PC-3 (cell line): ENCODE measurements at places on chromosomes 16 and 17. TPM values are rescaled to one million over a fixed set of nuclear protein-coding genes. Genes with fewer than 3 reads are reported as not detected.

KRTAP9-2 gene
- not detected in 2 replicates for total RNA-seq

EFNB3 gene
- total RNA-seq, result 4.9 and 7.7 TPM in 2 replicates

P2RX5 gene
- 13.0 and 19.3 TPM in 2 replicates for total RNA-seq

GRCh38 chr16:54335230-54335629, 48.6 kb upstream of the IRX3 start:
- no peaks in the 10 kb centered on the region for H3K4me1 ChIP-seq
- H3K27ac ChIP-seq, result no peak overlapping the region
- no peaks in the 10 kb centered on the region for H3K27me3 ChIP-seq
- H3K36me3 ChIP-seq, result no peaks in the 10 kb centered on the region
- no peak for DNase-seq
- H3K4me3 ChIP-seq, result no peak overlapping the region

DNA sequence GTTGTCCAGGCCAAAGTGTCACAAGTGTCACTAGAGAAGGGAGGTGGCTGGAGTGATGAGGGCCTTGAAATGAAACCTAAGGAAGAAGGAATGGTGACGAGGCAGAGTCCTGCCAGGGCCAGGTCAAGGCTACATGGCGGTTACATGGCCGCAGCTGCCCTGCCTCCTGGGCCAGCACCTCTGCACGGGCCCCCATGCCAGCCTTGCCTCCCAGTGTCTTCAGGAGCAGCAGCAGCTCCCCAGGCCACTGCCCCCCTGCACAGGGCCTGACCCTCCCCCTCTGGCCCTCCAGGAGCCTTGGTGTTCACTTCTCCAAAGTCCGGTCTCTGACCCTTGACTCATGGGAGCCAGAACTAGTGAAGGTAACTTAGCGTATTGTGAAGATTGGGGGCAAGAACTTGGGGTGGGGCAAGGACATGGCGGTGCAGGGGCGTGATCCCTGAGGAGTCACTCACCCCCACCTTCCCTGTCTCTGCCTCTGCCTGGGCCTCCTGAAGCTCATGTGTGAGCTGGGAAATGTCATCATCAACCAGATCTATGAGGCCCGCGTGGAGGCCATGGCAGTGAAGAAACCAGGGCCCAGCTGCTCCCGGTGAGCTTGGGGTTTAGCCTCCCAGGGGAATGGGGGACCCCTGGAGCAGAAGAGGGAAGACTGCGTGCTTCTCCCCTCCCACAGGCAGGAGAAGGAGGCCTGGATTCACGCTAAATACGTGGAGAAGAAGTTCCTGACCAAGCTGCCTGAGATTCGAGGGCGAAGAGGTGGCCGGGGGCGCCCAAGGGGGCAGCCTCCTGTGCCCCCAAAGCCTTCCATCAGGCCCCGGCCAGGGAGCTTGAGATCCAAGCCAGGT, 4.1 kb upstream of the KCTD11 start:
- DNase-seq, result no peak
- no peak overlapping the region for H3K4me3 ChIP-seq
- H3K36me3 ChIP-seq, result no peaks in the 10 kb centered on the region
- no peaks in the 10 kb centered on the region for H3K27me3 ChIP-seq
- H3K27ac ChIP-seq, result no peak overlapping the region

DNA sequence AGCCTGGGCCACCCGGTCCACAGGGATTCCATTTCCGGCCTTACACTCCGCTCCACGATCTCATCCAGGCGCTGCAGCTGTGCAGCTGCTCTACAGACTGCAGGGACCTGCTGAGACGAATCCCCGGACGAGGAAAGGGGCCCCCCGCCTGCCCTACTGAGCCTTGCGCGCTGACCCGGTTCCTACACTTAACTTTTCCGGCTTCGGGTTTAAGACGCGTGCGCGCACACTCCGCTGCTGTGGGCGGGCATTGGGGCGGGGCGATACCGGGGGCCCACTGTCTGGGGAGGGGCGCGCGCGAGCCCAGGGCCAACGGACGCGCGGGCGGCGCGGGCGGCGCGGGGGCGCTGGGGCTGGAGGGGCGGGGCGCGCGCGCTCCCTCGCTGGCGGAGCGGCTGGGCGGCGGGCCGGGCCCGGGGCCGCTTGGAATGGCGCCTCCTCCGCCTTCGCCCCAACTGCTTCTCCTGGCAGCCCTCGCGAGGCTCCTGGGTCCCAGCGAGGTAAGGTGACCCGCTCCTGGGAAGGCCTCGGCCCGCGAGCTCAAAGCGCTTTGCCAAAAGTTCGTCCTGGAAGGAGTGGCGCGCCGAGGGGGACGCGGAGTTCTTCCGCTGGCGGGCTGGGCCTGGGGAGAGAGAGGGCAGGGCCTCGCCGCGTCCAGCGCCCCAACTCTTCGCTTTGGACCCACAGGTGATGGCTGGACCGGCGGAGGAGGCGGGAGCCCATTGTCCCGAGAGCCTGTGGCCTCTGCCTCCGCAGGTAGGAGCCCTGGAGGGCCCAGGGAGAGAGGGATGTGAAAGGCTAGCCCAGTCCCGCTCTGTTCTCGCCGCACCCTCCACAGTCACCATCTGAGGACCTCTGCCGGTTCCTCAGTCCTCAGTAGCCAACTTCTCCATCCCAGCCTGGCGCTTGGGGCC, at the start of gene TP53I13:
Gene TP53I13, plus strand, starts transcription at position 371 of the 914 bp plus-strand sequence. Its CDS starts 58 bp downstream, at position 429.
- H3K27ac ChIP-seq, result peak within 1 kb of the TSS; percentile 19; the same call in 1 of the 2 replicates
- H3K36me3 ChIP-seq, result no peaks in the 10 kb centered on the region
- H3K4me1 ChIP-seq, result peaks cover 7% of the 10 kb centered on the region; the same call in 1 of the 2 replicates
- peak; percentile 74 for DNase-seq
- no peaks in the 10 kb centered on the region for H3K27me3 ChIP-seq
- H3K4me3 ChIP-seq, result peak within 1 kb of the TSS; percentile 85

- no peak for DNase-seq
- peaks cover 60% of the 10 kb centered on the region for H3K36me3 ChIP-seq
- no peaks in the 10 kb centered on the region; the same call in 1 of the 2 replicates for H3K4me1 ChIP-seq
- H3K27ac ChIP-seq, result no peak overlapping the region
Observed at GRCh38 chr17:29283961-29284360, 10.0 kb downstream of the NUFIP2 start.

DNA sequence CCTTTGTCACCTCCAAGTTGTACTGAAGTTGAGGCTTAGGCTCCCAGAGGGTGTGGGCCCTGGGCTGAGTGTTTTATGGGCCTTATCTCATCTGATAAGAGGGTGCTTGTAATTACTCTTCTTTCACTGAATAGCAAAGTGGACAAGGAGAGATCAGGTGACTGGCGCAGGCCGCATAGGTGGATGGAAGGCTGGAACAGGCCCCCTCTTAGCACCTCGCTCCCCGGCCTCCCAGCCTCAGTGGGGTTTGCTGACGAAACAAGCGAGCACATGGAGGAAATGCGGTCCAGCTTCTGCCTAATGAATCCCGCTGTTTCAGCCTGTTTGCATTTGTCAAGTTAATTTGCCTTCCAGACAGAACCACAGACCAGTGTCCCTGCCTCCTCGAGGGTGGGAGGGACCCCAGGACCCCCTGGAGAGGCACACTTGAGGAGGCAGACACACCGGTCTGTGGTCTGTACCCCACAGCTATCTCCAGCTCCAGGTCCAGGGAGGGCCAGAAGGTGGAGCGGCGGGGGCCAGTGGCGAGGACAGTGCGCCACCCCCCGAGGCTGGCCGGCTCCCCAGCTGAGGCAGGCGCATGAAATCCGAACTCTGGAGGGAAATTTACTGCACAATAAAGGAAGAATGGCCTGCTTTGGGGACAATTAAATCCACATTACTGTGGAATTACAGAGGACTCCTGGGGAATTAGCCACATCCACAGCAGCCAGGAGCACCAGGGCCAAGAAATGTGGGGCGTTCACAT, 123.4 kb downstream of the NTN1 start:
- no peak overlapping the region for H3K27ac ChIP-seq
- no peaks in the 10 kb centered on the region for H3K4me1 ChIP-seq
- H3K27me3 ChIP-seq, result peaks cover 16% of the 10 kb centered on the region
- H3K4me3 ChIP-seq, result no peak overlapping the region
- no peaks in the 10 kb centered on the region for H3K36me3 ChIP-seq
- no peak for DNase-seq

GRCh38 chr17:37847102-37847501, 77.1 kb upstream of the TBC1D3K start:
- DNase-seq, result no peak
- H3K27ac ChIP-seq, result no peak overlapping the region
- no peaks in the 10 kb centered on the region for H3K4me1 ChIP-seq
- H3K4me3 ChIP-seq, result no peak overlapping the region
- H3K27me3 ChIP-seq, result no peaks in the 10 kb centered on the region

GRCh38 chr17:292531-293382, 59.9 kb downstream of the RPH3AL start:
- no peaks in the 10 kb centered on the region for H3K27me3 ChIP-seq
- H3K36me3 ChIP-seq, result no peaks in the 10 kb centered on the region
- no peak overlapping the region for H3K27ac ChIP-seq
- no peak for DNase-seq

DNA sequence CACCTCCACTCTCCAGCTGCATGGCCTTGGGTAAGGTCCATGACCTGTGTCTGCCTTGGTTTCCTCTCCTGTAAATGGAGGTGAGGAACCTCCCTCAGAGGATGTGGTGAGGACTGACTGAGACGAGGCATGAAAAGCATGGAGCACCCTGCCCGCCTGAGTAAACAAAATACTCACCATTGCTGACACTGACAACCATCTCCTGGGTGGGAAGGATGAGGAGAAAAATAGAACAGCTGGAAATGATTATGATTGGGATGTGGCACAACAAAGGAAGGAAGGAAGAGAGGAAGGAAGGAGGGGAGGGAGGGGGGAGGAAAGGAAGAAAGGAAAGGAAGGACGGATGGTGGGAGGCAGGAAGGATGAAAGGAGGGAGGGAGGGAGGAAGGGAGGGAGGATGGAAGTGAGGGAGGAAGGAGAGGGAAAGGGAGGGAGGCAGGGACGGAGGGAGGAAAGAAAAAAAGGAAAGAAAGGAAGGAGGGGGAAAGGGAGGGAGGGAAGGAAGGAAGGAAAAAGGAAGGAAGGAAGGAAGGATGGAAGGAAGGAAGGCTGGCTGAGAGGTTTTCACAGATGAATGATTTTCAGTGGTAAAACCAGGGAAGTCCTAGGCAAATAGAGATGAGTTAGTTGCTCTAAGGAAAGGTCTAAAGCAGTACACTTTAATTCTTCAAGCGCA, 276.5 kb upstream of the XYLT1 start:
- no peaks in the 10 kb centered on the region for H3K4me1 ChIP-seq
- no peaks in the 10 kb centered on the region for H3K27me3 ChIP-seq
- DNase-seq, result no peak
- H3K36me3 ChIP-seq, result no peaks in the 10 kb centered on the region
- no peak overlapping the region for H3K27ac ChIP-seq

DNA sequence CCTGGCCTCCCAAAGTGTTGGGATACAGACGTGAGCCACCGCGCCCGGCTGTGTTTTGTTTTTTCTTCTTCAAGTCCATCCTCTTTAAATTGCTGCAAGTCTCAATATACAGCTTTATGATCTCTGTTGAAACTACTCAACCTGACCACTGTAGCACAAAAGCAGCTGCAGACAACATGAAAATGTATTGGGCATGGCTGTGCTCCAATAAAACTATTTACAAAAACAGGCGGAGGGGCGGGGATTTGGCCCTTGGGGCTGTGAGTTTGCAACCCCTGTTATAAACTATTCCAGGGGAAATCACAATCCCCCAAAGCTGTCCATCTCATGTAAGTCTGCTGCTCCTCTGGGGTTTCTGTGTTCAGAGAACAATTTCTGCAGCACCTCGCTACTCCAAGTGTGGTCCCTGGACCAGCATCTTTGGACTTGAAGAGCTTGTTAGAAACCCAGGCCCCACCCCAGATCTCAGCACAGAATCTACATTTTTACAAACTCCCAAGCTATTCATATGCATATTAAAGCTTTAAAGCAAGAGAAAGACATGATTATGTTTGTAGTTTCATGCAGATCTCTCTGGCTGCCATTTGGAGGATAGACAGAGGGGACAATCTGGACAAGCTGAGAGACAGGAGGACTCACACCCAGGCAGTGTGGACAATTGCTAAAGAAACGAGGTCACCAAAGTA, 33.6 kb downstream of the TEKT5 start:
- no peaks in the 10 kb centered on the region for H3K4me1 ChIP-seq
- no peak overlapping the region for H3K27ac ChIP-seq
- no peak overlapping the region for H3K4me3 ChIP-seq
- no peaks in the 10 kb centered on the region for H3K27me3 ChIP-seq
- no peak for DNase-seq

GRCh38 chr17:29629839-29630238, 7.1 kb upstream of the CORO6 start:
- H3K27ac ChIP-seq, result no peak overlapping the region
- H3K36me3 ChIP-seq, result no peaks in the 10 kb centered on the region
- DNase-seq, result no peak
- H3K4me1 ChIP-seq, result 0 out of 2 replicates have a peak, but pooled peaks cover 3% of the 10 kb centered on the region
- H3K4me3 ChIP-seq, result no peak overlapping the region
- H3K27me3 ChIP-seq, result no peaks in the 10 kb centered on the region

DNA sequence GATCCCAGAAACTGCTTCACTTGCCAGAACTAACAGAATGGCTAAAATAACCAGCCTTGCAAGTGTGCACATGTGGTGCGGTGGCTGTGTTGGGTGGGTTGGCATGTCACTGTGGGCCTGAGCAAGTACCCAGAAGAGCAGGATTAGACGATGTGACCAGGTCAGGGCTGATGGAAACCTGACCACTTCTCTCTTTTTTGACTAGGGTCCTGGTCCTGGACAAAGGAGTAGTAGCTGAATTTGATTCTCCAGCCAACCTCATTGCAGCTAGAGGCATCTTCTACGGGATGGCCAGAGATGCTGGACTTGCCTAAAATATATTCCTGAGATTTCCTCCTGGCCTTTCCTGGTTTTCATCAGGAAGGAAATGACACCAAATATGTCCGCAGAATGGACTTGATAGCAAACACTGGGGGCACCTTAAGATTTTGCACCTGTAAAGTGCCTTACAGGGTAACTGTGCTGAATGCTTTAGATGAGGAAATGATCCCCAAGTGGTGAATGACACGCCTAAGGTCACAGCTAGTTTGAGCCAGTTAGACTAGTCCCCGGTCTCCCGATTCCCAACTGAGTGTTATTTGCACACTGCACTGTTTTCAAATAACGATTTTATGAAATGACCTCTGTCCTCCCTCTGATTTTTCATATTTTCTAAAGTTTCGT, 16.7 kb downstream of the ANKRD40 start:
- H3K36me3 ChIP-seq, result peaks cover 14% of the 10 kb centered on the region
- no peak overlapping the region for H3K4me3 ChIP-seq
- no peak for DNase-seq
- H3K4me1 ChIP-seq, result peaks cover 86% of the 10 kb centered on the region
- peak overlapping the region; percentile 86 for H3K27ac ChIP-seq

DNA sequence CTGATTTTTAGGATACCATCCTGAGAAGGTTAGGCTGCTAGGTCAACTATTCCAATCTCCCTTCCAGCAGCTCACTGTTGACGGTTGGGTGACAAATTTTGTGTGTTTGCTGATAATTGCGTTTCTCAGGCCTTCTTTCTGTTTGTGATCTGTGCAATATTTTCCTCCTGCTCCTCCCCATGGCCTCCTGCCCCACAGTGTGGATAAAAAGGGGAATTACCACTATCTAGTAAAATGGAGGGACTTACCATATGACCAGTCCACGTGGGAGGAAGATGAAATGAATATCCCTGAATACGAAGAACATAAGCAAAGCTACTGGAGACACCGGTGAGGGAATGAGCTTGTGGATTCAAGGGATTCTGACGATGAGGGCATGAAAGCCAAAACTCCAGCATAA, 9.2 kb downstream of the CHD3 start:
- H3K27ac ChIP-seq, result no peak overlapping the region
- peak; percentile 21 for DNase-seq
- no peaks in the 10 kb centered on the region for H3K4me1 ChIP-seq
- no peak overlapping the region for H3K4me3 ChIP-seq
- H3K36me3 ChIP-seq, result peaks cover 30% of the 10 kb centered on the region
